ENCODE measurements at places on chromosomes 7 and 10.

DNA sequence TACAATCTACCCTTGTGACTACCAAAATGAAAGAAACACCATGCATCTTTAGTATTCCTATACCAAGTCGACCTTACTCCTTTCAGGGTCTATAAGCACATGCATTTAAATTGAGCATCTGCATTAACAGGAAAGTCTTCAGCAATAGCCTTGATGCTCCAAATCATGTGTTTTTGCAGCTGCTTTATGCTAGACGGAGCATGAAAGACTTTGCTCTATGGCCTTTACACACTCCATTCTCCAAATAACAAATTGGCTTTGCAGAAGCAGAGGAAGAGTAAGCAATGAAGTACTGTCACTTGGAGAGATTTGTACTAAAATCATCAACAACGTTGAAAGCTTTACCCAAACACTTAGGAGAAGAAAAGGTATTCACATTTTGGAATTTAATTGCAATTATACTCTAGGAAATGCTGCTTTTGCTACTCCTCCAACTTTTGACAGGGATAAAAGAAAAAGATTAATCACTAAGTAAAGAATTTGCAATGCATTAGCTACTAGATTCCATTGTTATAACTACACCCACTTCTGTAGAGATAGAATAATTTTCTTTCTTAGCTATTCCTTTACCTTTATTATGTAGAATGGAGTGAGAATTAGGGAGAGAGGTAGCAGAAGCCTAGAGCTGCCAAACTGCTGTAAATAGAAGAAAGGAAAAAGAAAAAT is 131.8 kb downstream of the SEMA3E start:
- no peak for ATAC-seq

- no peak for ATAC-seq
Observed at GRCh38 chr10:72061491-72061890, 26.9 kb downstream of the SPOCK2 start.

GRCh38 chr7:90648107-90648506 is 52.0 kb downstream of the CDK14 start:
- no peak for ATAC-seq

GRCh38 chr7:157508477-157508881 is 171.7 kb downstream of the DNAJB6 start:
- ATAC-seq, result no peak

GRCh38 chr10:7319632-7320031 is 91.2 kb downstream of the SFMBT2 start:
- no peak for ATAC-seq

GRCh38 chr10:29486433-29486832 is 148.3 kb downstream of the SVIL start:
- no peak for ATAC-seq

GRCh38 chr10:120613180-120613579 is 156.2 kb downstream of the PLPP4 start:
- no peak for ATAC-seq

DNA sequence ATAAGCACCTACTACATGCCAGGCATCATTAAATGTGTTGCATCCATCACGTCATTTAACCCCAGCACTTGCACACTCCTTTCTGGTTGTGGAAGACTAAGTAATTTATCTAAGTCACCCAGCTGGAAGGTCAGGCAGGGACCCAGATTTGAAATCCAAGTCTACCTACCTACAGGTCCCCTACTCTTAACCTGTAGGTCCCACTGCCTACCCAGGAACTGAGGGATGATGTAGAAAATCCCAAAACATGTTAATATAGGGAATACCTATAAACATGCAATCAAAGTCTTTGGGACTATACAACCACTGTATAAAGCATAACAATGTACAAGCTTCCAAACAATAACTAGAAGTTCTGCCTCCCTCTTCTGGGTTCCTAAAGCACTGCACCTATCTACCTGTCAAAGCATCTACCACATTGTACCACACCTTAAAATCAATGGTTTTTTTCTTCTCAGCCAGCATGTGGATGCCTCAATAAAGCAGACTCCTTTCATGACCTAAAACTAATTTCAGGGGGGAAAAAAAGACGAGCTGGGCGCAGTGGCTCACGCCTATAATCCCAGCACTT is 5.6 kb downstream of the IL6 start:
- ATAC-seq, result no peak

GRCh38 chr7:71507680-71508602 is 376.0 kb downstream of the GALNT17 start:
- no peak for ATAC-seq

GRCh38 chr7:91915401-91916050 is 25.1 kb upstream of the AKAP9 start:
- ATAC-seq, result no peak

- ATAC-seq, result no peak
Observed at GRCh38 chr10:27857616-27858015, 112.0 kb upstream of the MKX start.

- no peak for ATAC-seq
Observed at GRCh38 chr10:58511765-58512490, 744 bp upstream of the BICC1 start.

DNA sequence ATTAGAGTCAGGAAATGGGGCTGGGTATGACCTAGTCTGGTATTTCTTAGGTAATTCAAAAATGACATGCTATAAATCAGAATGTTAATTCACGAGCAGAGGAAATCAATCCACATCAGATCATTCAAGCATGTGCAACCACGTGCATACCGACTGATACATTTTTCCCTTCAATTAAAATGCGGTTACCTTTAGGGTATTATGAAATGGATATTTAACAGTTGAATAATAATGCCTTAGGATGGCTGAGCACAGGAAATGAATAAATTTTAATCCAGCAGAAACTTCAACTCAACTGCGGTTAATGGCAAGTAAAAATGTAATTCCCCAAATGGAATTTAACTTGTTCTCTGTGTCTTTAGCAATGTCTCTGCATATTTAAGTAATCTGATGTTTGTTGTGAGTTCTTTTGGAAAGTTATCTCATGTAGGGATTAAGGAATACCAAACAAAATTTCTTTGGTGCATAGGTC is 9.2 kb downstream of the CPA2 start:
- ATAC-seq, result no peak

DNA sequence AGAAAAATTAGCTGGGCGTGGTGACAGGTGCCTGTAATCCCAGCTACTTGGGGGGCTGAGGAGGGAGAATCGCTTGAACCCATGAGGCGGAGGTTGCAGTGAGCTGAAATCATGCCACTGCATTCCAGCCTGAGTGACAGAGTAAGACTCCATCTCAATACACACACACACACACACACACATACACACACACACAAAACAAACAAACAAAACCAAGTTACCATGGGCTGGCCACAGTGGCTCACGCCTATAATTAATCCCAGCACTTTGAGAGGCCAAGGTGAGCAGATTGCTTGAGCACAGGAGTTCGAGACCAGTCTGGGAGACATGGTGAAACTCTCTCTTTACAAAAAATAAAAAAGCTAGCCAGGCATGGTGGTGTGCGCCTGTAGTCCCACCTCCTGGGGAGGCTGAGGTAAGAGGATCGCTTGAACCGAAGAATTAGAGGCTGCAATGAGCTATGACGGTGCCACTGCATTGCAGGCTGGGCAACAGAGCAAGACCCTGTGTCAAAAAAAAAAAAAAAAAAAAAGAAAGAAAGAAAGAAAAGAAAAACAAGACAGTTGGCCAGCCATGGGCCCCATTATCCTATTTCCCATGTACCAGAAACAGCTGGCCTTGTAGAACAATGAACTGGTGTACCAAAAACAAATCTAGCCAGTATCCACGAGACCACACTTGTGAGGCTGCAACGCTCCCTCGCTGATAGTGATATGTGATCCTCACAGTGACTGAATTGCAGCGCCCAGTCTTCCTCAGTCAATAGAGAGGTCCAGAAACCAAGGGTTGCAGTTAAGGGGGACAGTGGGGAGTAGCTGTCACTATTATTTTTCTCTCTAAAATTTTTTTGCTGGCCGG is 6.6 kb upstream of the AGFG2 start:
- no peak for ATAC-seq

DNA sequence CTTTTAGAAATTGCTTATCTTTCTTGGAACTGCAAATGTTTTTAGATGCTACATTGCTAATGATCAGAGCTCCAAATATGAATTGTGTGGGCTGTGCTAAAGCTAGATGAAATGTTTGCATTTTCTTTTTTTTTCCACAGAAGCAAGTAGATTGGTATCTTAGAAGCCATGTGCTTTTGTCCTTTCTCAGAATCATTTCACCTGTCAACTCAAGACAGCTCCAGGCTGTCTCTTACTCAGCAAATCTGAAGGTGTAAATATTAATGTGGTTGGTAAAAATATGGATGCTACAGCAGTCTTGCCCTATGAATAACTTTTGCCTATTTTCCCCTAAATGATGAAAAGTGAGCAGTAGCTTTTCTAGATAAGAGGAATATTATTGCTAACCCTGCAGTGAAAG is 41.2 kb downstream of the AP3M1 start:
- ATAC-seq, result no peak

DNA sequence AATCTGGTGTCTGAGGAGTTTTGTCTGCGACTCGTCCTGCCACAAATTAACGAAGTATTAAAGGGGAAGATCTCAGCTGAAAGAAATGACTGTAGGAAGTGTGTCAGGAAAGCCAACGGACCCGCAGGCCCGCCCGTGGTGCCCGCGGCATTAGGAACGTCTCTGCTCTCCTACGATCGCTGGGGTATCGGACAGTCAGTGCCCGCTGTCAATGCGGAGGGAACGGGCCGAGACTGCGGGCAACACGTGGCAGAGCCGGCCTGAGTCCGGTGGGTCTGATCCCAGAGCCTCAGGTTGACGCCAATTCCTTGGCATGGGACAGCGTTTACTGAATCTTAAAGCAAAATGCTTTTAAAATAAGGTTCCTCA is 128.7 kb downstream of the KBTBD2 start:
- ATAC-seq, result no peak

DNA sequence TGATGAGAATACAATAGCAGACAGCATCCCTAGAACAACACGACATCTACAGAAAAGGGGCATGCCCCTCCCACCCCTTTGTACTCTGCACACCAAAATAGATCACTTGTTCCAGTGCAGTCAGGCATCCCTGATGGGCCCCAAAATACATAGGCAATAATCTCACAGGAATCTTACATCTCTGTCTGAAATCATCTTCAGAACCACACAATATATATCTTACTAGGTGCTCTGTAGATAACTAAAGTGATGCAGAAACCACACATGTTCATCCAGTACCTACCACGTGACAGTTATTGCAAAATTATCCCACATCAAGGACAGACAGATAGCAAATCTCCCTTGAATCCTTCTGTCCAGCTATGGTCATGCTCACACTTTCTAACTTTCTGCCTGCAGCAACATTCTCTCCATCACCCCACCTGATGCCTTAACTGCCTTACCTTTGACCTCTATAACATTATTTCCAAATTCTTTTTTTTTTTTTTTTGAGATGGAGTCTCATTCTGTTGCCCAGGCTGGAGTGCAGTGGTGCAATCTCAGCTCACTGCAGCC is 30.7 kb downstream of the ST8SIA6 start:
- ATAC-seq, result no peak

GRCh38 chr10:99742701-99743100 is 10.7 kb downstream of the CUTC start:
- peak; percentile 56 for ATAC-seq

GRCh38 chr7:28207486-28208158 is 27.0 kb upstream of the JAZF1 start:
- peak; percentile 85 for ATAC-seq

GRCh38 chr10:13704964-13705363 is 118.2 kb downstream of the PRPF18 start:
- ATAC-seq, result no peak

DNA sequence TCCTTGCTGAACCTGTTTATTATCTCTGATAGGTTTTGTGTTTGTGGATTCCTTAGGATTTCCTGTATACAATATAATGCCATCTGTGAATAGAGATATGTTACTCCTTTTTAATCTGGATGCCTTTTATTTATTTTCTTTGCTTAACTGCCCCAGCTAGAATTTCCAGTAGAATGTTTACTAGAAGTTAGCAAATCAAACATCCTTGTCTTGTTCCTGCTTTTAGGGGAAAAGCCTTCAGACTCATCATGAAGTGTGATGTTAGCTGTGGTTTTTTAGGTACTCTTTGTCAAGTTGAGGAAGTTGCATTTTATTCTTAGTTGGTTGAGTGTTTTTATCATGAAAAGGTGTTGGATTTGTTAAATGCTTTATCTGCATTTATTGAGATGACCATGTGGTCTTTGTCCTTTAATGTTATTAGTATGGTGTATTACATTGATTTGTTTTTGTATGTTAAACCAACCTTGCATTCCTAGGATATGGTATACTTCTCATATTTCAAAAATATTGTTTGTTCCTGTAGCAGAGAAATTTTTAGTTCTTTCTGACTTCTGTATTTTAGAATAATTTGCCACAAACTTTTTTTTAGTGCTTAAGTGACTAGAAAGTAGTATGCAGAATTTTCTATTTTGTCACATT is 24.3 kb downstream of the PPP2R2D start:
- no peak for ATAC-seq

GRCh38 chr7:40546616-40547501 is 412.1 kb downstream of the SUGCT start:
- no peak for ATAC-seq

GRCh38 chr10:46250481-46250880 is 36.3 kb upstream of the ANTXRL start:
- no peak for ATAC-seq

All from activated CD4-positive, CD25-positive, alpha-beta regulatory T cell treated with anti-CD3 and anti-CD28 coated beads, Interleukin-2, amount 50 U/mL, for 24 hours (primary cell).